Ureter (tissue), 1 donor: ENCODE measurements at places on chromosomes 12 and 14.
A peak's percentile ranks its signal among the peaks of the same experiment; 100 is the strongest.

DNA sequence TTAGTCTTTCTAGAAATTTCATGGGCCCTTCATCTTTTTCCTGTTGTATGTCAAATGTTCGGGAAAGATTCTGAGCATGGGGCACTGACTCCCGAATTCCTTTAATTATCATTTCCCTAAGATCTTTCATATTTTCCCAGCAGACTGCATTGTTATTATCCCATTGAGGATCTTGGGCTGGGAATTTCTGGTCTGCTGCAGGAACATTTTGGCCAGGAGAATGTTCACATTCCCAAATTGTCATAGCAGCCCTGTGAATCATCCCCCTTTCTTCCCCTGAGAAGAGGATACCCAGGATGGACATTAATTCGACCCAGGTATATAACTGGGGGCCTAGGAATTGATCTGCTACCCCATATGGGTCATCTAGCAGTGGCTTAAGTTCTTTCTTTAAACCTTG, 112.5 kb downstream of the RIN3 start:
- DNase-seq: no peak

DNA sequence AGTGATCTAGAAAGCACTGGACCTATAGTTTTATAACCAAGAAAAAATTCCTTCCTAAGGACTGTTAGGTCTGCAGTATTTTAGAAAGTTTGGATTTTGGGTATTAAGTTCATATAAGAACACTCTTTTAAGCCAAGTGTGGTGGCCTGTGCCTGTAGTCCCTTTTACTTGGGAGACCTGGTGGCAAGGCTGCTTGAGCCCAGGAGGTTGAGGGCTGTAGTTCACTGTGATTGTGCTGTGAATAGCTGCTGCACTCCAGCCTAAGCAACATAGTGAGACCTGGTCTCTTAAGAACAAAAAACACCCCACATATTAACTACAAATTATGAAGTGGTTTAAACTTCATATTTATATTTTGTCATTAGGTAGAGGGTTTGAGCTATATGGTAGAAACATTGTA, 9.7 kb downstream of the DNM1L start:
- DNase-seq: no peak

GRCh38 chr12:6424866-6425265, 19.9 kb upstream of the CD27 start:
- DNase-seq: no peak

- no peak for DNase-seq
Observed at GRCh38 chr12:97637770-97638169, 175.2 kb downstream of the RMST start.

- no peak for DNase-seq
Observed at GRCh38 chr12:59700153-59700450, 104.3 kb downstream of the SLC16A7 start.

DNA sequence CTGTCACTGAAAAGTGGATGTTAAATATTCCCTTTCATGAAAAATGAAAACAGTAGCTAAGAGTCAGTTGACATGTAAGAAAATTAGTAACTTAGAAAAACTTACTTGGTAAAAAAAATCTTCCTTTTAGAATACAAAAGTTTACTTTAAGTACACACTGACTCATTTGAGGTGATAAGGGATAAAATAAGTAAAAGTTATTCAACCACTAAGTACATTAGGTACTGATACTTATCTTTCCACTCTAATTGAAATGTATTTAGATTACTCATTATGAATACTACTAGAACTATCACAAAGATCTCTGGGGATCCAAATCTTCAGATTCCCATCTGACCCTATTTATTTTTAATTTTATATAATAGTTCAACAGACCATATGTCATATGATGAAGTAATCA, 12.2 kb downstream of the SYCP3 start:
- DNase-seq: no peak

DNA sequence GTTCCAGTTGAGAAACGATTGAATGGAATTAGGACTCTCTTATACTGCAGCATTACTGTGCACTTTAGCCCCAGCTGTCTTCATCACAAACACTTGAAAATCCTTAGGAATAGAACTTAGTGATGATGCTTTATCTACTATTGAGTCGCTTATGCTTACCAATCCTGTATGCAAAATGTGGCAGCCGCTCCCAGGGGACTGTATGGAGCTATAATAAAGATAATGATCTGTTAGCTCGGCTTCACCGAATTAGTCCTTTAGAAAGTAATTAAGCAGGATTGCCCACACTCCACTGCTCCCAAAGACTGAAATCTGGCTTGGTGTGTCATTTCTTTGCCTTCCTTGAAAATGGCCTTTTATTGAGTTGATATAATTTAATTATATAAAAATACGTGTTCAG, 10.6 kb downstream of the EML1 start:
- DNase-seq: no peak

- peak; percentile 81 for DNase-seq
Observed at GRCh38 chr14:105118646-105119407, 49.7 kb downstream of the JAG2 start.

DNA sequence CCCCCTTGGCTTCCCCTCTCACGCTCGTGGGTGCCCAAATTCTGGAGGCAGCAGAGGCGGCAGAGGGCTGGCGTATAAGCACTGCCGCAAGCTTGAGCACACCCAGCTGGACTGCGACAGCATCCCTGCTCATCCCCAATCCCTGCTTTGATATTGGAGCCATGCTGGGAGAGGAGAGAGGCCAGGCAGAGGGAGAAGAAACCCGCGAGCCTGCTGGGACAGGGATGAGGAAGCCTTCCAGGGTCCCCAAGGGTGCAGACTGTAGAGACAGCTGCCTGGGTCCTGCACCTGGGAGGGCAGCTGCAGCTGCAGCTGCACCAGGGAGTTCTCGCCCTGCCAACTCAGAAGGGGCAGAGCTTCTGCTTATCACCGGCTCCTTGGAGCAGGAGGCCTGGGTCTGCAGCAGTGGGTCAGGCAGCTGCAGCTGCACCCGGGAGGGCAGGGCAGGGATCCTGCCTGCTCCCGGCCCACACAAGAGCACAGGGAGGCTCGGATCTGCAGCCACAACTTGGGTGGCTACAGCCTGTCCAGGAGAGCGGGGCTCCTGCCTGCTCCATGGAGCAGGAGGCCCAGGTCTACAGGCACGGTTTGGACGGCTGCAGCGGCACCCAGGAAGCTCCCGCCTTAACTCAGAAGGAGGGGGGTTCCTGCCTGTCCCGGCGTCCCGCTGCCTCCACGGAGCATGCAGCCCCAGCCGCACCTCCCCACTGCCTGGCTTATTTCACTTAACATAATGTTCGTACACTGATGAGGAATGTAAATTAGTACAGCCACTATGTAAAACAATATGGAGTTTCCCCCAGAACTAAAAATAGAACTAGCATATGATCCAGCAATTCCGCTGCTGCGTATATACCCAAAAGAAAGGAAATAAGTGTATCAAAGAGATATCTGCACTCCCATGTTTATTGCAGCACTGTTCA, 60.4 kb upstream of the SGPP1 start:
- no peak for DNase-seq

DNA sequence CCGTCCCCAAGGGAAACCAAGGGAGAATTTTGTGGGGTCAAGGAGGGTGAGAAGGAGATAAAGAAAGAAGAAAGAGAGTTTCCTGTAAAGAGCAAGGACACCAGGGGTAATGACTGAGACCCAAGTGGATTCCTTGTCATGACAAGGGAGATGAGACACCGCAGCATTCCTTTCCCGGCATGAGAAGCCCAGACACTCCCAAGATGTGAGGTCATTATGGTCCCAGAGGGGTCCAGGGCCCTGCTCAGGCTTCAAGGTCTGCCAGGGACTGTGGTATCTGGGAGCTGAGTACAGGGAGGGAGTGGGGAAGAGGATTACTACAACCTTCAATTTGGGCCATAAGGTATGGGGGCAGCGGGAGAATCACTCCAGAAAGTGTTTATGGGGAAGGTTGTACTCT, 58.1 kb downstream of the SPTB start:
- DNase-seq: no peak

DNA sequence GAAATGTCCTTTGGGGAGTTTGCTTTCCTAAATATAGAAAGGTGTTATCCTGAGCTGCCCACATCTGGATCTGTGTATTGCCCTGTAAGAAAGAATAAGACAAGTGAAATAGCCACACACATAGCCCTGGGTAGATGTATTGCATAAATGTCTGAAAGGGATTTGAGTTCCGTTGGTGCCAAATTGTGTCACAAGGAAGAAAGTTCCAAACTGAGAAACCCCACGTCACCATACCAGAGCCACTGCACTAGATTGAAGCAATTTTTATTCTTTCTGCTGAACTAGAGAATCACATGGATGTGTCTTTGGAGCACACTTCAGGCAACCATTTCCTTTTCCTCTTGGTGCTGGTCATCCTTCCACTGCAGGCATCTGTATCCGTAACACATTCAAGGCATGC, 5.0 kb downstream of the RNASE9 start:
- DNase-seq: no peak

- no peak for DNase-seq
Observed at GRCh38 chr14:36067428-36068187, 108.9 kb downstream of the PTCSC3 start.

DNA sequence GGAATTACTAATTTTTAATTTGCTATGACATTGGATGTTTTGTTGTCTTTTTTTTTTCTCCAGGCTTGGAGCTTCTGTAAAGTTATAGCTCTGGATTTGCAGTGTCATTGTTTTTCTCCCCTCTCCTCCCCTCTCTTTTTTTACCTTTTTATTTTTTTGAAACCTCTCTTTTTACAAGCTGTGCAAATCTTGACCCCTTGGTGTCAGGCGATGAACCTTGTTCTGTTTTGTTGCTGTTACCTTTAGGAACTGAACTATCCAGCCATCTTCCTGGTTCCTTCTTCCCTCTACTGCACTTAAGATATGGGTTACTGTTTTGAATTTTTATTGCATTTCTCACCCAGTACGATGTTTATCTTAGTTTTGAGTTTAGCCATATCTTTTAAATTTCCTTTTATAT, 13.7 kb downstream of the KTN1 start:
- no peak for DNase-seq

DNA sequence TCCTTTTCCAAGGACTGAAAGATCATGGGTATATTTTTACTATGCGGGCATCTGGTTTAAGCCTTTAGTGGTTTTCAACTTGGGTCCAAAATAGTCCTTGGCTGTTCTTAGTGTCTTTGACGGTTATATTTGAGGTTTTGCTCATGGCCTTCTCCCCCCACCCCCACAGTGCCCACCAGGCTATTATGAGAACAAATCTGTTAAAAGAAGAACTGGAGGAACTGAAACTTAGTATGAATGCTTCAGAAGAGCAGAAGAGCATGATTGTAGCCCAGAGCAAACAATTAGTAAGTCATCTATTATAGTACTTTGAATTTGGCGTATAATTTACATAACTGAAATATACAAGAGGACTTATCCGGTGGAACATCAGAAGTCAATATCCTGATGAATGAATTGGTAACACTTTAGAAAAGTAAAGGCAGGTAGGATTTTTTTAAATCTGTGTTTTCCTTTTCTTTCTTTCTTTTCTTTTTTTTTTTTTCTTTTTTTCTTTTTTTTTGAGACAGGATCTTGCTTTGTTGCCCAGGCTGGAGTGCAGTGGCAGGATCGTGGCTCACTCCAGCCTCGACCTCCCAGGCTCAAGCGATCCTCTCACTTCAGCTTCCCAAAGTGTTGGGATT, 71.8 kb upstream of the BCAT1 start:
- DNase-seq: no peak

GRCh38 chr12:34275129-34275528, 252.8 kb downstream of the ALG10 start:
- DNase-seq: no peak

GRCh38 chr14:32692441-32692840, 246.2 kb upstream of the NPAS3 start:
- DNase-seq: no peak

GRCh38 chr14:69484444-69485314, at the start of gene PLEKHD1:
PLEKHD1 (plus strand) TSS chr14:69484728; CDS start chr14:69484966, 238 bp downstream.
- no peak for DNase-seq

- DNase-seq: no peak
Observed at GRCh38 chr12:16610743-16611142, 4.8 kb upstream of the LMO3 start.

GRCh38 chr12:31819427-31819826, 90.6 kb upstream of the AMN1 start:
- DNase-seq: no peak

DNA sequence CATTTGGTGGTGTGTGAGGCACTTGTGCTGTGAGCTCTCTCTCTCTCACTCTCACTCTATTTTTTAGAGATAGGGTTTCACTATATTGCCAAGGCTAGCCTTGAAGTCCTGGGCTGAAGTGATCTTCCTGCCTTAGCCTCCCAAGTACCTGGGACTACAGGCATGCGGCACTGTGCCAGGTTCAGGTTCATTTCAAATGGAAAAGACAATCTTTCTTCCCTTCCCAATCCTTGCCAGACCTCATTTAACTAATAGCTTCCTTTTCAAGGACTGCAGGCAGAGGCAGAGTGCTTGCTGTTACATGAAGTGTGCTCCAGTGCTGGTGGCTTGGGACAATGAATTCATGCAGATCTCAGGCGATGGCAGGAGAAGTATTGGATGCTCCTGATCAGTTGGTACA, 73.2 kb upstream of the BICD1 start:
- no peak for DNase-seq

GRCh38 chr14:92539419-92539818, 25.8 kb downstream of the RIN3 start:
- DNase-seq: no peak

DNA sequence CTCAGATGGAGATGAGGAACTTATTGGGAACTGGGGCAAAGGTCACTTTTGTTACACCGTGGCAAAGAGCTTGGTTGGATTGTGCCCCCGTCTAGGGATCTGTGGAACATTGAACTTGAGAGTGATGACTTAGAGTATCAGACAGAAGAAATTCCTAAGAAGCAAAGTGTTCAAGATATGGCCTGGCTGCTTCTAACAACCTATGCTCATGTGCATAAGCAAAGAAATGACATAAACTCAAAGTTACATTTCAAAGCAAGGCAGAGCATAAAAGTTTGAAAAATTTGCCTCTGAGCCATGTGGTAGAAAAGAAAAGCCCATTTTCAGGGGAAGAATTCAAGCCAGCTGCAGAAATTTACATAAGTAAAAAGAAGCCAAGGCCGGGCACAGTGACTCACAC, 21.5 kb upstream of the RAP1B start:
- no peak for DNase-seq

DNA sequence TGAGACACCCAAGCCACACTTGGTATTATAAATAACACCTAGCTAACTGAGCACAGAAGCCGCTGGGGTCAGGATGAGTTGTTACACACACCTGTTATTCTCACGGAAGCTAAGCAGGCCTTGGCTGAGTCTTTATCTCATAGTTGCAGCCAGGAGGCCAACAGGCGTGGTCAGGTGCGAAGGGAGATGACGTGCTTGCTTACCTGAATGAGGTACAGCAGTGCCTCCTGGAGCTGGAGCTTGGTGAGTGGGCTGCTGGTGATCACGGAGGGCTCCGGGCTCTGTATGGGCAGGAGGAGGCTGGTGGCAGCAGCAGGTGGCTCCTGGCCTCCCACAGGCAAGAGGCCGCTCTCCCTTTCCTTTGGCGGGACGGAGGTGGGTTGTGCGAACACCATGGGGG, 30.4 kb upstream of the CACNA2D4 start:
- DNase-seq: no peak

GRCh38 chr12:41795910-41796309, 348.8 kb downstream of the GXYLT1 start:
- no peak for DNase-seq

- DNase-seq: peak; percentile 56
Observed at GRCh38 chr12:69639400-69640016, 28.8 kb upstream of the LRRC10 start.

GRCh38 chr12:8069582-8069981, 3.4 kb upstream of the C3AR1 start:
- DNase-seq: no peak
